ENCODE measurements at places on chromosomes 13 and 19.
A peak's percentile ranks its signal among the peaks of the same experiment; 100 is the strongest.

DNA sequence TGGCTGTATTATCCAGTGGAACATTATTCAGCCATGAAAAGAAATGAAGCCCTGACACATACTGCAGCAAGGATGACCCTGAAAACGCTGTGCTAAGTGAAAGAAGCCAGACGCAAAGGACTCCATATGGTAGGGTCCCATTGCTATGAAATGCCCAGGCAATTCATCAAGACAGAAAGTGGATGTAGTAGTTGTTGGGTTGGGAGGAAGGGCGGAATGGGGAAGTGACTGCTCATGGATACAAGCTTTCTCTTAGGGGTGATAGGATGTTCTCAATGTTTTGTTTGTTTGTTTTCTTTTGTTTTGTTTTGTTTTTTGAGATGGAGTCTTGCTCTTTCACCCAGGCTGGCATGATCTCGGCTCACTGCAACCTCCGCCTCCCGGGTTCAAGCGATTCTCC lies 11.1 kb upstream of the CEACAM16 start:
- DNase-seq: peak; percentile 76

GRCh38 chr19:6720369-6721137 lies at the start of gene C3:
Gene C3 (minus strand): TSS chr19:6720650. CDS start chr19:6720589, 61 bp downstream.
- peak; percentile 93 for DNase-seq

- no peak for DNase-seq
Measured at GRCh38 chr19:33686262-33686661, 64.5 kb downstream of the CHST8 start.

DNA sequence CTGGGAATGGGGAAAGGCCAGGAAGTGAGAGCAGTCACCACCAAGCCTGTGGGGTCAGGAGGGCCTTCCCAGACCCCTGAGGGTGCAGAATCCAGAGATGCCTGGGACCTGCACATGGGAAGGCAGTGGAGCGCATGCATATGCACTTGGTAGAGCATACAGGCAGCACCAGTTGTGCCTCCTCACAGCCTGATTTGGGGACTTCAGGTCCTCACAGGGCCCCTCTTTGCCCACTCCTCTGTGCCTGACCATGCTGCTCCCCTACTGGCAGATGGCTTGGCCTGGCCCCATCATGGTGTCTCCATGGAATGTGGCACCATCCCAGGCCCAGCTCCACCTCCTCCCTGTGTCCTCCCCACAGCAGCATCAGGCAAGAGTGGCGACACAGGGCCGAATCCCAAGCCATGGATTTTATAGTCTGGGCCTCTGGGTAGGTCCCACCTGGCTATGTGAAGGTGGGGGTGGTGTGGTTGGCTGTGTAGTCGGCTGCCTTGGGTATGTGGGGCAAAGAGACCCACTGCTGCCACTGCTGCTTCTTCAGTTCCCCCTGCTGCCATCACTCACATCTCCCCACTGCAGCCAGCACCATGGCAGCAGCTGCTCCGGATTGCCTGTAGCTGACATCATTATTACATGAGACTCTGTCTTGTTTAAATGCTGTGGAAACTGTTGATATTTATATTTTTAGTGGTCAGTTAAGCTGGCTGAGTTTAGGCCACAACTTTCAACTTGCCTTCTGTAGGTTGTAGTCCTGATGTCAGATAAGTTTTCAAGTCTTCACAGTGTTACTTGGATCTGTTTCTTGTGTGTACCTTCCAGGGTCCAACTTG lies 247.0 kb downstream of the GPC6 start:
- no peak for DNase-seq

GRCh38 chr19:35314031-35314430 lies 15.0 kb upstream of the CD22 start:
- DNase-seq: no peak

DNA sequence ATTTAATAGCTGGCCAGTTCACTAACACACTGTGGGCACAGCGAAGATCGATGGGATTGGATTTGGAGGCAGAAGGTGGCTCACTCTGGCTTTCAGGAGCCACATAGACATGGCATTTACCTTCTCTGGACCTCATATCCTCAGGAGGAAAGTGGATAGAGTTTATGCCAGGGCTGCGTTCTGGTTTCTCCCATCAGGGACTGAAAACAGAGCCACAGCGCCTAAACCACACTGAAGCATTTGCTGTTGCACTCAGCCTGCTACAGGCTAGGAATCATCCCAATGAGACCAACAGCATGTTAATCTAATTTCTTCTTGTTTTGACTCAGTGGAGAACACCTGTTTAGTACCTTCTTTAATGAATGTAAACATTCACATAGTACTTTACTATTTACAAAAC lies 1.6 kb downstream of the CYSLTR2 start:
- no peak for DNase-seq

DNA sequence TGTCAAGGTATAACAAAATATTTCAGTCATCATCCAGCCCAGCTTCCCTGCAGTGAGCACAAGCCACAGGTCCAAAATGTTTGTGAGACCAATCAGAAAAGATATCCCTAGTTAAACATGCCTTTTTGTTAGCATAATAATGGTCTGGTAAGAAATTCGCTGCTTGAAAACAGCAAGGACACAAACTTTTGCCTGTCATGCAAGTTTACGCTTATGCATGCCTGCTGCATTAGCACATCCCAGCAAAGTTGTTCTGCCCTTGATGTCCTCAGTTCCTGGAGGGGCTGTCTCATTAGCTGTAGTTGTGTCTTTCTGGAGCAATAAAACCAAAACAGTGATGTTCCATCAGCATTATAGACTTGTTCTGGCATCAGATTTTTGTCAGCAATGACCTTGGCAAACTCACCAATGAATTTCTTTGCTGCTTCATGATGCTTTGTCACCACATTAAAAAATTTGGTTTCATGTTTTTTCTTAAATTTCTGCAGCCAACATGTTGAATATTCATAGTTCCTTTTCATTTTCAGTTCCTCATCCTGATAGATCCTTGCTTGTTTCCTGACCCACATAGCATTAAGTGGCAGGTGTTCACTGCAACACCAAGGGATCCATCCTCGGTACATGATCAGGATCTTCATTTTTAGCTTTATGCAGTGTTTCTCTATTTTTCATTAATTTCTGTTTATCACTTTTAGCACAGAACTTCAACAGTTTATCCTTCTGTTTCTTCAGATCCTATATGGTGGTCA lies 72.0 kb upstream of the GPR183 start:
- no peak for DNase-seq

GRCh38 chr13:66264971-66265370 lies 965.2 kb downstream of the PCDH9 start:
- no peak for DNase-seq

DNA sequence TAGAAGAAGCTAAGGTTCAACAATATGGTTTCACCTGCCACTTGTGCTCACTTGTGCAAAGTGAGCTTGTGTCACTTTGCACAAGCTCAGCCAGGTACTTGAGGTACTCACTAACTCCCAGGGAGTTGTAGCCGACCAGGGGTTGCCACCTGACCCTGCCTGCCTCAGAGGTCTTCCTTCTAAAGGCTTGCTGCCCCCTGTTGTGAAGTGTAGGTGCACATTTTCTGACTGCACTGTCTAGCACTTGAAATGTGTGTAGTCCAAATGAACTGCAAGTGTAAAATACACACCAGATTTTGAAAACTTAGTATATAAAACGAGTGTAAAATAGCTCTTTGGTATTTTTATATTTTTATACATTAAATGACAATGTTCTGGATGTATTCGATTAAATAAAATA lies 230.8 kb downstream of the DLEU7 start:
- no peak for DNase-seq

DNA sequence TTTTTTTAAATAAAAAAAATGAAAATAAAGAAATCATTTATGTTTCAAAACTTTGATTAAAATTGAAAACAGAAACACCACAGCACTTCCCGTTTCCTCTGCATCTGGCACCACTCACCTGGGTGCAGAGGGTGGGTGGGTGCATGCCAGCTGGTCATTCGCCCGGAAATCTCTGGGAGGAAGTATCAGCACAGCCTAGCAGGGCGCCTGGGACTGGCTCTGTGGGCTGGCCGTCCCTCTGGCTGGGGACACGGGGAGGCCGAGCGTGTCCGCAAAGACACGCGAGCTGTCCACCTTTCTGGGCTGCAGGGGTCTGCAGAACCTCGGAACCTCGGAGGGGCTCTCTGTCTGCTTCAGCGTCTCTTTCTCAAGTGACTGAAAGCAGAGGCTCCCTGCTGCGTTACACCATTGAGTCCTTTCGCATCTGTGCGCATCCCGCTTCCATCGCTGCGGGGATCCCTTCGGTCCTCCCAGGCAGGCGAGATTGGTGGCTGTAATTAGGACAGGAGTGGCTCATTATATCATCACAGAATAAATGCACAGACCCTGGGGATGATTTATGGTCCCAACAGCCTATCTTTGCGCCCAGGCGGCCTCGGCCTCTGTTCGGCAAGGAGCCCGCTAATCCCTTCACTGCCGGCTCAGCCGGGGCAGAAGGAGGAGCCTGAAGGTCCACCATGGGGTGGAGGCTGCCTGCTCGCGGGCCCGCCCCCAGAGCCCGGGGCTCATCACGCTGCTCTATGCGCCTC lies 17.2 kb downstream of the CRTC1 start:
- peak; percentile 51 for DNase-seq

DNA sequence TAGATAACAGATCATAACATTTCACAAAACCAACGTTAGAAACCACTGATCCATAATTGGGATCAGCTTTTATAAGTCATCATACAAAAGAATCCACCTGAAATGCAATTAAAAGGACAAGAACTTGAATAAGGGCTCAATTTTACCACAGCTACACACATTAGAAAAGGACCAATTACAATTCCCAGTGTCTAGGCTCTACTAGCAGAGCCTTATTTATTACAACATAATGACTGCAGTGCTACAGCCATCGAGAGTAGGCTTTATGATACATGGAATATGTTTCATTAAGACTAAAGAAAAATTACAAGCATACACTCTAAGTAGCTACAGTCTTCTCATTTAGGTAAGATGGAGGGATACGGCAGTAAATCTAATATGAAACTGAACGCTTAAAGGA lies 2.9 kb downstream of the RBM26 start:
- no peak for DNase-seq

GRCh38 chr19:4284176-4284958 lies 5.3 kb downstream of the SHD start:
- no peak for DNase-seq

- peak; percentile 22 for DNase-seq
Measured at GRCh38 chr19:3479834-3480215, 500 bp downstream of the SMIM24 start.

DNA sequence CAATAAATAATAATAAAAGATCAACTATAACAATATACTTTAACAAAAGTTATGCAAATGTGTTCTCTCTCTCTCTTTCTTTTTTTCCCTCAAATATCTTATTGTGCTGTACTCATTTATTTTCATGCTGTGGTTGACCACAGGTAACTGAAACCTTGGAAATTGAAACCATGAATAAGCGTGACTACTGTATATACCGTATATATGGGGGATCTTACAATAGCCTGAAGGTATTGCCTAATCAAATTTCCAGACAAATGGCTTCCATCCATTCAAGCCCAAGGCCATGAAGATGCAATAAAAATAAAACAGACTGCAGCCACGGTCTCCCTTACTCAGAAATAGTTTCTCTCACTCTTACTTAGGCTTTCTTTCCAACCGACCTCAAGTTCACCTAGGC lies 98.3 kb downstream of the SLITRK6 start:
- no peak for DNase-seq

GRCh38 chr19:17565611-17566010 lies 10.2 kb downstream of the COLGALT1 start:
- peak; percentile 32 for DNase-seq

DNA sequence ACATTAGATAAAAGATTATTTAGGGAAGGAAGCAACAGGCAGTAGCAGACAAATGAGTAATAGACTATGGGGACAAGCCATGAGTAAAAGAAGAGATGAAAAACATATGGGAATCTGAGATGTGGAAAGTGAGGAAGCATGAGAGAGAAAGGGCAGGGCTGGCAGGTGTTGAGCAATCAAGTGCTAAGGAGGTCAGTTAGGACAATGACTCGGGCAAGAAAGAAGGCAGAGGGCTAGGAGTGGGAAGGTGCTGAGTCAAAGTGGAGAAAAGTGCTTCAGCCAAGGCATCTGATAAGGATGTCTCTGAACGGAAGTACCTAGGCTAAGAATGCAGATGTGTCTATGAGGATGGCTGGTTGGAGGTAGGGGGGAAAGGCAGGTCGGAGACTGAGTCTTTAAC lies 291.9 kb upstream of the HTR2A start:
- peak; percentile 57 for DNase-seq

- no peak for DNase-seq
Measured at GRCh38 chr19:29145756-29146155, 67.2 kb downstream of the UQCRFS1 start.

- no peak for DNase-seq
Measured at GRCh38 chr19:46349311-46349993, 2.6 kb downstream of the PPP5C start.

GRCh38 chr13:46751811-46752635 lies 44.9 kb downstream of the ESD start:
- DNase-seq: peak; percentile 84

GRCh38 chr19:41214161-41214560 lies 4.9 kb upstream of the AXL start:
- DNase-seq: no peak

- no peak for DNase-seq
Measured at GRCh38 chr13:100659578-100659977, 15.0 kb downstream of the TMTC4 start.

All from inflammatory macrophage treated with lipopolysaccharide for 4 hours (primary cell).